ENCODE measurements at places on chromosomes 2 and 18.

DNA sequence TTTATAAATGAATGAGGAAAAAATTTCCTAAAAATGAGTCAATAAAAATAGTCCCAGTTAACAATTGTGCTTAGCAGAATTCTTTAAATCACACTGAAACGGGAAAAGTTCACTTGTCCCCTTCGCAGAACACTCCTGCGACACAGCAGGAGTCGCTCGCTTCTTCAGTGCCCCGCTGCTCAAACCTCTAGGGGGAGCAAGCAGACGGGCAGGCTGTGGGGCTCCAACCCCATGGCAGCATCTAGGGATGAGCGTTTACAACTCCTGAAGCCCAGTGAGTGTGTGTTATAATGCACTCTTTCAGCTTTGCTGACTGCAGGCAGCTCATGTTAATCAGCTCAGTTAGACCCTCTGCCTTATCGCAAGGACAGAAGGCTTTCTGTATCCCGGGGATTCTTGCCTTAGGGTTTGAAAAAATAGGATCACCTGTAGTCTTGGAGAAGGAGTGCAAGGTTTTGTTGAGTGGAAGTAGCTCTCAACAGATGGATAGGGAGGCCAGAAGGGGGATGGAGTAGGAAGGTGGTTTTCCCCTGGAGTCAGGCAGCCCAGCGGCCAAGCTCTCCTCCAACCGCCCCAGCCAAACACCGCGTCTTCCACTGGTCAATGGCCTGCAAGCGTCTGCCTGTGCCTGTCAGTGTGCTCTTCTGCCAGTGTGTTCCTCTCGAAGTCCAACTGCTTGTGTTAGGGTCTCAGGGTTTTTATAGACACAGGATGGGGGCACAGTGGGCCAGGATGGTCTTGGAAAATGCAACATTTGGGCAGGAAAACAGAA, 1977.7 kb upstream of the LRRTM1 start:
- DNase-seq, result no peak

DNA sequence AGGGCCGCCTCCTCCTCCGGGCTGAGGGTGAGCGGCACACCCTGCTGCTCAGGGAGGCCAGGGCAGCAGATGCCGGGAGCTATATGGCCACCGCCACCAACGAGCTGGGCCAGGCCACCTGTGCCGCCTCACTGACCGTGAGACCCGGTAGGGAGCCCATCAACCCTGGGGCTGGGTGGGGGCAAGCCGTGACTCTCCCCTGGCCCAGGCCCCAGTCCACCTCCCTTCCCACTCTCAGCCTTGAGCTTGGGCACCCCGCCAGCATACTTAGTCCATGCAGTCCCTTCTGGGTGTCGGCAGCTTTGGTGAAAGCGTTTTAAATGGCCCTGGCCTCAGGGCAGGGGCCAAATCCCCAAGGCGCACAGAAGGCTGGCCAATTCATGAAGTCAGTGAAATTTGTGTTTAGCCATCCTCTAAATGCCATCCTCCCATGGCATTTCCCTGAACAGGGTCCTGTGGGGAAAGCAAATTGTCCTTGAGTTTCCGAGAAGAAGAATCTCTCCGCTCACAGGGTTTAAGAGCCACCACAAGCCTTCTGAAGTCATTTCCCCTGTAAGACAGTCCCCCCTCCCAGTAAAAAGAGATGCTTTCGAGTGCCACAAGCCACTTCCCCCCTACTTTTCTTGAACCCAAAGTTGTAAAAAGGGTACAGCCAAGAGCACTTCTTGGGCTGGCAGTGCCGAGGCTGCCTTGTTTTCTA, 17.2 kb downstream of the SPEG start:
- no peak for DNase-seq

DNA sequence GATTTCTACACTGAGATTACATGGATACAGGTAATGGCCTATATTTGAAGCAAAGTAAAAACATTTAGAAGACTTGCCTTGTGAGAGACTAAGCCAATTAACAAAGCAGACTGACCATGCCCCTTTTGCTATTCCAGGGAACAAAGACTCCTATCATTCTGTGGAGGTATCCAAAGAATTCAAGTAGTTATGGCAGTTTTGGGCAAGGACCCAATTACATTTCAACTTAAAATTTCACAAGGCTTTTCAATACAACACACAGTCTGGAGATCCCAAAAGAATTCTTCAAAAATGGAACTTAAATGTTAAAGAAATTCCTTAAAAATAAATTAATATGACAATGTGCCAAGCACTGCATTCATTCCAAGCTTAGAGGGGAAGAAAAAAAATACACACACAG, 109.2 kb upstream of the CHRNA1 start:
- no peak for DNase-seq

DNA sequence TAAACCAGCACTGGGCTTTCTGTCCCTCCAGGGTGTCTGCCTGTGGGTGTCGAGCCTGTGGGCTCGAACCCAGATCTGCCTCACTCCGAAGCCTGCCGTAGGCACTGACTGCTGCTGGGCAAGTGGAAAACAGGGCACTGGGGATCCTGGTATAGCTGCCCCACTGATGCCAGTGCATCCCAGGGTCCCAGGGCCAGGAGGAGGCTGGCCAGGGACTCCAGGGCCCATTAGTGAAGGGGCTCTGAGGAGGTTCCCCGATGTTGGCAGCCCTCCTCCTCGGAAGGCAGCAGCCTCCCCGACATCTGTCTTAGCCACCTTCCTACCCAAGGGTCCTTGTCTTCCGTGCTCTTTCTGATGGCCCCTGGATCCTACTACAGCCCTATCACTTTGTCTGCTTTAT, 96.1 kb downstream of the RTN4 start:
- no peak for DNase-seq

DNA sequence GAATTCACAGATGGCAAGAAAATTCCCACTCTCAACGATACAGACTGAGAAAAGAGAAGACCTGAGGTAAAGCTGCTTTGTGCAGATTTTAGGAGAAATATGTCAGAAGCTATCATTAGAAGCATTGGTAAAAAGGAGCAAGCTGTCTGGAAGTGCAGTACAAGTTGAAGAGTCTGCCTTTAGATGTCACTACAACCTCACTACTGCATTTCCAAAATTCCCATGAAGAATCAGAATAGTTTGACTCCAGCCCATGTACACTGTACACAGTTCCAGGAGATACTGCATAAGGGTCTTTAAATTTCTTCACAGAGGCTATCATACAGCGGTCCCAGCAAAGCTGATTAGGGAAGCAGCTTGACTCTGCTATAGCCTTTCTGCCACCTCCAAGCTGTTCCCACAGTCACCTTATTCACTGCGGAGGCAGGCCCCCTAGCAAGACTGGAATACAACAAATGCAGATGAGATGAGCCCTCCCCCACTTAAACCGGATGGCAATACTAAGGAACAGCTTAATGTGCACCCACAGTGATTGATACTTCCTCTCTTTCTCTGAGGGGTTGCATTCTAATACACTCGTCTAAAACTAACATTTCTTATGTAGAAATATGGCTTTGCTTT, 527.4 kb downstream of the TMEM182 start:
- DNase-seq, result no peak

- no peak for DNase-seq
Observed at GRCh38 chr2:147485210-147485851, 359.5 kb upstream of the ACVR2A start.

GRCh38 chr18:46073474-46074331, 1.6 kb upstream of the PSTPIP2 start:
- DNase-seq, result peak; percentile 66
